ENCODE measurements at places on chromosomes 1 and 21.
A peak's percentile ranks its signal among the peaks of the same experiment; 100 is the strongest.

- DNase-seq: no peak
These were observed 409.6 kb upstream of the ZRANB2 start for GRCh38 chr1:71490432-71490831.

GRCh38 chr21:27139526-27139925 is 172.6 kb upstream of the ADAMTS5 start:
- DNase-seq: no peak

DNA sequence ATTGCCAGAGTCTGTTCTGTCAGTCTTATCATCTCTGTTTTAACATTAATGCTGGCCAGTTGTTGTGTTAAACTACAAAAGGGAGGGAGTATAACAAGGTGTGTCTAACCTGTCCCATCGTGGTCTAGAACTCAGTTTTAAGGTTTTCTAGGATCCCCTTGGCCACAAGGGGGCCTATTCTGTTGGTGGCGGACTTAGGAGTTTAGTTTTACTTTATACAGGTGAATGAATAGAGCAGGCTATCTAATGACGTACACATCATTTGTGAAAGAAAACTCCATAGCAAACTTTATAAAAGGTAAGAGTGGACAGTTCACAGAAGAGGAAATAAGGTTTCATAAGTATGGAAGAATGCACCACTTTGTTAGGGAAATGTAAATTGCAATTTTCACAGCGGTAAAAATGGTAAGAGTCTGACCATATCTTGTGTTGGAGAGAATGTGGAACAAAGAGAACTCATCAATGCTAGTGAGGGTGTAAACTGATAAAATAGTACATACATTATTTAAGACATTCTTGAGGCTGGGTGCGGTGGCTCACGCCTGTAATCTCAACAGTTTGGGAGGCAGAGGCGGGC is 2.5 kb upstream of the ATF6 start:
- peak; percentile 6 for DNase-seq

- no peak for DNase-seq
These were observed 253.3 kb downstream of the FAM72C start for GRCh38 chr1:143718524-143718923.

DNA sequence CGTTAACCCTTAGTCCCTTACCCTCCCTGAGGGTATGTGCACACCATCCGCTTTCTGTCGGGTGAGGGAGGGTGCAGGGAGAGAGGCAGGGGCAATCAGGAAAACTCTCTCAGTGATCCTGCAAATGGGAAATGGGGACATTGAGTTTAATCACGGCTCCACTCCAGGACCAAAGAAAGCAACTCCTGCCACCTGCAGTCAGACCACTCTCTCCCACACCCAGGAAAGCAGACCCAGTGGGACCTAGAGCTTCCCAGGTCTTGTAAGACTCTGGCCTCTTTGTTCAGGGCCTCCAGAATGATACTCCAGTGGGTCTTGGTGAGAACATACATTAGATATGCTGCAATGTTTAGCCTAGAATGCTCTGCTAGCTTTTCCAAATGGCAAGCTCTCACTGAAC is 71.5 kb downstream of the GNG12 start:
- DNase-seq: no peak

GRCh38 chr1:74323937-74324473 is 88.8 kb downstream of the TNNI3K start:
- no peak for DNase-seq

GRCh38 chr1:227369102-227369760 is 50.9 kb upstream of the CDC42BPA start:
- DNase-seq: no peak

GRCh38 chr1:7362947-7363346 is 408.1 kb upstream of the VAMP3 start:
- DNase-seq: no peak

DNA sequence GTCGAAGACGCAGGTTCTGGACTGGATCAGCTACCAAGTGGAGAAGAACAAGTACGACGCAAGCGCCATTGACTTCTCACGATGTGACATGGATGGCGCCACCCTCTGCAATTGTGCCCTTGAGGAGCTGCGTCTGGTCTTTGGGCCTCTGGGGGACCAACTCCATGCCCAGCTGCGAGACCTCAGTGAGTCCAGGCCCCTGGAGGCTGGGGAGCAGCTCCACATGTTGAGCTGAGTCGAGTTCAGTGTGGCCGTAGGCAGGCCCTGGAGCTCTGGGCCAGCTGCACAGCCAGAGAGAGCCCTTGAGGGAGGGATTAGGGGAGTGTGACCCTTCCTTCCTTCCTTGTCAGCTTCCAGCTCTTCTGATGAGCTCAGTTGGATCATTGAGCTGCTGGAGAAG is 1.6 kb downstream of the ELF3 start:
- no peak for DNase-seq

GRCh38 chr1:197715806-197716205 is 59.5 kb downstream of the DENND1B start:
- no peak for DNase-seq

DNA sequence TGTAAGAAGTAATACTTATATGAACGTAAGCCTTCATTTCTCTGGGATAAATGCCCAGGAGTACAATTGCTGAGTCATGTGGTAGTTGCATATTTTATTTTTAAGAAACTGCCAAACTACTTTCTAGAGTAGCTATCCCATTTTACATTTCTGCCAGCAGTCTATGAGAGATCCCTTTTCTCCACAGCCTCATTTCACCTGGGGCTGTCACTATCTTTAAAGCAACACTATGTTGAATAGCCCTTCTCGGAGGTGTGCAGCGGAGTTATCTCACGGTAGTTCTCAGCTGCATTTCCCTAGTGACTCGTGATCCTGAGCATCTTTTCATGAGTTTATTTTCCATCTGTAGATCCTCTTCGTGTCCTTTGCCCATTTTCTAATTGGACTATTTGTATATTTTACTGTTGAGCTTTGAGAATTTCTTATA is 93.4 kb downstream of the ADARB1 start:
- no peak for DNase-seq

GRCh38 chr1:42417166-42417565 is 36.6 kb downstream of the RIMKLA start:
- no peak for DNase-seq

DNA sequence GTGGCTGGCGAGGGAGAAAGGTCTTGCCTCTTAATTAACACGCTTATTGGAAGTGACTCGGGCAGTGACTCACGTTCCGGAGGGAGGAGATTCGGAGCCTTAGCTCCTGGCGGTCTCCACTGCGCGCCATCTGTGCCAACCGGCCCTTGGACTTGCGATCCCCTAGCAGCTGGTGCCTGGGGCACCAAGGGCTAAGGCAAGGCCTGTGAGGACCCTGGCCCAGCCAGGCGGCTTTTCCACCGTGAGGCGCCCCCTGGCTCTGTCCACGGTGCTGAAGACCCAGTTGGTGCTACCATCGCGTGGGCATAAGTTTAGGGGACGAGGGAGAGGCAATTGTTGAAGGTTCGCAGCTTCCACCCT is 1.3 kb upstream of the SYT6 start:
- DNase-seq: peak; percentile 90

DNA sequence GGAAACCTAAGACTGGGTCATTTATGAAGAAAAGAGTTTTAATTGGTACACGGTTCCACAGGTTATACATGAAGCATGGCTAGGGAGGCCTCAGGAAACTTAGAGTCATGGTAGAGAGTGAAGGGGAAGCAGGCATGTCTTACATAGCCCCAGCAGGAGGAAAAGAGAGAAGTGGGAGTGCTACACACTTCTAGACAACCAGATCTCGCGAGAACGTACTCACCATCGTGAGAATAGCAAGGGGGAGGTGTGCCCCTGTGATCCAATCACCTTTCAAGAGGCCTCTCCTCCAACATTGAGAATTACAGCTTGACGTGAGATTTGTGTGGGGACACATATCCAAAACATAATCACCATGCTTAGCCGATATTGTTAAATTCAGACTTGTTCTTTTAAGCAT is 62.8 kb downstream of the DYRK1A start:
- no peak for DNase-seq

All from NCI-H524 (cell line).